GM23248 (cell line): ENCODE measurements at places on chromosomes 4 and X. TPM values are rescaled to one million over a fixed set of nuclear protein-coding genes. Genes with fewer than 3 reads are reported as not detected.

- DNase-seq: no peak
These were observed 21.9 kb upstream of the ADH4 start for GRCh38 chr4:99165978-99166377.

DNA sequence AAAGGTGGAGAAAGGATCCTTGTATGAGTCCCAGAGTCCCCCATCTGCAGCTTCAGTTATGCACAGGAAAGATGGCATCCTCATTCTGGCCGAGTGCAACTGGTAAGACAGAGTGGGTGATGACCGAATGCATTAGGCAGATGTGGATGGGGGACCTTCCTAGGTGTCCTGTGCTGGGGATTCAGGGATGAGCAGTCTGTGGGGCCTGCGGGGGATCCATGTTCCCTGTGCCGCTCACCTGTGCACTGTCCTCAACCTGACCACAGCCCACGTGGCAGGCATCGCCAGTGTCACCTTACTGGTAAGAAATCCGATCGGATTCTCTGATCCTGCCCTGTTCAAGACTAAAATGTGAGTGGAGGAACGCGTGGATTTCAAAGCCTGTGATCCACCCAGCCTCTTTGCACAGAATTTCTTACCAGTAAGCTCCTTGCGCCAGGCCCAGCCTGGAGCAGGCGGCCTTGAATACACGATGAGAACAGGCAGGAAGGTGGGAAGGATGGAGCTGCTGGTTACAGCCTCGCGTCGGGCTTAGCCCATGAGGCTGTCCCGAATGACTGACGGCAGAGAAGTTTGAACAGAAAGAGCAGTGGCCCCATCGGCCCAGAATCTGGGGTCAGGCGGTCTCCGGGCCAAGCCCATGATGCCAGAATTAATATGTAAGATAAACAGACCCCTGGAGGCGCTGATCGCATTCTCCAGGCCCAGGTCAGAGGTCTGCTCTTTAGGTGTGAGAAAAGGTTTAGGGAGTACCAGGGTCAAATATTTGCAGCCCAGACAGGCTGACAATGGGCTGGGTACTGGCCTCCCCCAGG lies 56.5 kb downstream of the CPZ start:
- no peak for DNase-seq

DNA sequence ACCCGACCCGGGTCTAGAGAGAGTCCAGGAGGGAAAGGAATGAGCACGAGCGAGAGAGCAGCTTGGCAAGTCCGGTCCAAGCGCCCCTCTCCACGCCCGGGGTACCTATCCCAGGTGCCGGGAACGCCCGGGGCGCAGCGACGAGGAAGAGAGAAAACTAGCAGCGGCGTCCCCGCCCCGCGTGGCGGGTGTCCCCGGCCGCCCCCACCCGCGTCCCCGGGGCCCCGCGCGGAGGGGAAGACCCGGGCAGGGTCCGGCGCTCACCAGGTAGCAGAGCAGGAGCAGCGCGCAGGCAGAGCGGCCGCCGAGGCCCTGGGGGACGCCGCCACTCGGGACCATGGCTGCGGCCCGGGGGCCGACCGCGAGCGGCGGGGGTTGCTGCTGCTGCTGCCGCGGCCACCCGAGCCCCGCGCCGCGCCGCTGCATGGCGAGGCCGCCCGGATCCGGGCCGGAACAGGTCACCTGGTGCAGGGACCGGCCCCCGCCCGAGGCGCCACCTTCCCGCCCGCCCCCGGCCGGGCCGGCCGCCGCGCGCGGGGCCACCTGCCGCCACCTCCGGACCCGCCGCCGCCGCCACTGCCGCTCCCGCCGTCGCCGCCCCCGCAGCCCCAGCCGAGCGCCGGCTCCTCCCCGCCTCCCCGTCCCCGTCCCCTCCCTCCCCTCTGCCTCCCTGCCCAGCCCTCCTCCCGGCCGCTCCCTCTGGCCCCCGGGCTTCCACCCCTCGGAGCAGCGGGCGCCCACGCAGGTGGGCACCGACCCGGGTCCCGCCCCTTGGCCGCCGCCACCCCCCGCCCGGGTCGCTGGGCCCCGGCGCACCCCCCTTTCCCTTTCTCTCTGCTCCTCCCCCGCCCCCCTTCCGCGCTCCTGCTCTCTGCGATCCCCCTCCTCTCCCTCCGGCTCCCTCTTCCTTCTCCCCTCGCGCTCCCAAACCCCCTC lies at the start of gene SEL1L3:
TSS of gene SEL1L3 (minus strand) at position 578 of the 936 bp plus-strand sequence. CDS start at position 426, 152 bp downstream.
- peak; percentile 54 for DNase-seq

DNA sequence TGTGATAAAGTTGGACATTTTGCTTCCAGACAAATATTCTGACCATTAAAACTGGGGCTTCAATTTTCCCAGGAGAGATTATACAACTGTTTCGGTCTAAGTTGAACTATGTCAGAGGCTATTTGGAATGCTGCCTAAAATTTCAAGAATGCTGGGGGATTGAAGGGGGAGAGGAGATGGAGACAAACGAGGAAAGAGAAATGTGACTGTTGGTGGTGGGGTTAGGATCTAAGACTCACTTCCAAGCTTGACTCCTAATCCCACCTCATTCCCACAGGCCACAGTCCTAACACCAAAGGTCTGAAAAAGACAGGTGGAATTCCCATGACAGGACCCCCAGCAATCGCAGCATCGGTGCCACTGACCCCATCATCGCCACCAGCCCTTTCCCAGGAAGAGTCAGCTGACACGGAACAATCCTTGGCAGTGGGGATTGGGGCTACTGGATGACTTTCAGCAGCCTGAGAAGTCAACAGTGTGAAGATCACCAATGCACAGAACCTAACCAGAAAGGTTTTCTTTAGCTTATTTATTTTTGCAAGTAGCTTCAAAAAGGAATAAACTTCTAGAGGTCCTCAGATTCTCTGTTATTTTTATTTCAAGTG lies 74.0 kb upstream of the PRSS48 start:
- DNase-seq: no peak

DNA sequence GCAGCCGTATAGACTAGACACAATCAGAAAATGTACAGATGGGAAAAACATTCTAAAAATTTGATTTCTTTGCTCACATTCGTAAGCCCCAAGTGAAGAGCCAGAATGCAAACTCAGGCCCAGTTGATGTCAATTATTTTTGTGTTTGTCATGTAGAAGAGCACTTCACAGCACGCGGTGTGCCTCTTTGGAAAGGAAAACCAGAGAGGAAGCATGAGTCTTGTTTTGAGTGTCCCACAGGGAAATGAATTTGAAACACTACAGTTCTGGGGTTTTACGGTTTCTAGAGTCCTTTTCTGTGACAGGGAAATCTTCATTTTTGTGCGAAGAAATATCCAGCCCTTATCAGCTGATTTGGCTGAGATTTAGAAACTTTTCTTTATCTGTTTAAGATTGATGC lies 554.6 kb upstream of the BOD1L1 start:
- DNase-seq: no peak

GRCh38 chr4:169854090-169854489 lies 96.3 kb upstream of the HPF1 start:
- DNase-seq: no peak

GRCh38 chr4:38092701-38093100 lies 132.5 kb downstream of the PTTG2 start:
- peak; percentile 71 for DNase-seq

GRCh38 chr4:57437649-57438048 lies 327.5 kb upstream of the IGFBP7 start:
- no peak for DNase-seq

GRCh38 chrX:129718676-129719075 lies 20.1 kb upstream of the XPNPEP2 start:
- DNase-seq: no peak

DNA sequence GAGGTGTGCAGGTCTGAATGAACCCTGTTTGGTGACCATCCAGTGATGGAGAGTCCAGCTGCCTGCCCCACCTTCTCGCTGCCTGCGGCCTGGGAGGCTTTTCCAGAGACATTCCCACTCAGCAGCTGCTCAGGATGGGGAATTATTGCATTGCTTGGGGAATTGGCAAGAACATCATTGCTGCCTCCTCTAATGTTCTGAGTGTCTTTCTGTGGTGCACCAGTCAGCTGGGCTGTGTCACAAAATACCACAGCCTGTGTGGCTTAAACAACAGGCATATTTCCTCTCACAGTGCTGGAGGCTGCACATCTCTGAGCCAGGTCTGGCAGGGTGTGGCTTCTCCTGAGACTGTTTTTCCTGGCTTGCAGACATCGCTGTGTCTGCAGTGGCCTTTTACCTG lies 86.8 kb upstream of the AFAP1 start:
- DNase-seq: no peak

DNA sequence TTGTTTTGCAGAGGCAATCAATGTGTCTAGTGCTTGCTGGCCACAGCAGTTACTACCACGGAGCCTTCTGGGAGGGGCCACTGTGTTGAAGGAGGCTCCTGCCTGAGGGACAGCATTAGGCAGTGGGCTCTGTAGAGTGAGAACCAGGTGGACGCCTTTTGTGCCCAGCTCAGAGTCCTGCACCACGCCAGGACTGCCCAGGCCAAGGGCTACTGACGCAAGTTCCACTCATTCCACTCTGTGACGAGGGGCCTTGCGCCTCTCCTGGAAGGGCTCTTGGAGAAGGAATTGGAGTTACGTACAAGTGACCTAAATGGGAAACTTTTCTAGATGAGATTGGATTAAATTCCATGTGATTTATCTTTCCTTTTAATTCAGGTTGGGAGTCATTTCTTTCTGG lies 102.8 kb upstream of the MAGEE2 start:
- DNase-seq: no peak

GRCh38 chr4:81257021-81257420 lies 42.0 kb upstream of the PRKG2 start:
- DNase-seq: peak; percentile 56

GRCh38 chr4:158410272-158410671 lies 111.4 kb upstream of the RXFP1 start:
- peak; percentile 49 for DNase-seq

DNA sequence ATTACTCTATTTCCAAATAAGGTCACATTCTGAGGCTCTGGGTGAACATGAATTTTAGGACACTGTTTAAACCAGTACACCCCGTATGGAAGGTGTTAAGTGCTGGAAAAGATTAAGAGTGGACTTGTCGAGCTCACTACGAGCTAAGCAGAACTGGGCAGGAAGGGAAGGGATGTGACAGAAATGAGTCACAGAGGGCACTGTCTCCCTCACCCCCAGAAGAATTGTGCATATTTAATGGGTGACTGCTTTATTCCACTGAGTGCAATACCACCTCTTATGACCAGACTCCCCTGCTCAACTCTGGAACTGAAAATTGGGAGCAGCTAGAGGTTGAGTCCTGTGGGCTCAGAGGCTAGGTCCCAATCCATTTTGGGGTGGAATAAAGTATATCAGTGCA lies 187.4 kb upstream of the RPS6KA3 start:
- DNase-seq: peak; percentile 69

DNA sequence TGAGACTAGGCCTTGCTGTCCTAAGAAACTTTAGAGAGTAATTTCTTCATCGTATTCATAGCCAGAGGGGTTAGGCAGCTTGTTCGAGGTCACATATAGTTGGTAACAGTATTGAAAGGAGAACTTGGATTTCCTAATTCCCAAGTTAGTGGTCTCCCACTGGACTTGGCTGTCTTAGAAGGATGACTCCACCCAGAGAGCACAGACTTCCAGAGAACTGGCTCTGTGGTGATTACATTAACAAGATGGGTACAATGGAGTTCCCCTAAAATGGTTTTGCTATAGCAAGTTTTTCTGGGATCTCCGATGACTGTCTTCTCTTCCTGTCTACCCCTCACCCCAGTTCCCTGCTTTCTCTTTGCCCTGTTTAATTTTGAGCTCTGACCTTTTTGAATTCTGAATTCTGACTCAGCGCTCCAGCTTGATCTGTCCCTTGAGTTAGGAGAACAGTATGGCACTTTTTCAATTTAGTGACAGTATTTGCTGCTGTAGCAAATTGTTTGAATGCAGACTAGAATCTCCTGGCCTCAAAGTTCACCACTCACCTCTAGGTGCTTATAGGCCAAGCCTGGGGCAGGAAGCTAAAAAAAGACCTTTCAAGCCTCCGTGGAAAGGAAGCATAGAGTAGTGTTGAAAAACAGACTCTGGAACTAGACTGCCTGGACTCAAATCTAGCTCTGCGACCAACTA lies 6.9 kb downstream of the MSN start:
- peak; percentile 51 for DNase-seq

DNA sequence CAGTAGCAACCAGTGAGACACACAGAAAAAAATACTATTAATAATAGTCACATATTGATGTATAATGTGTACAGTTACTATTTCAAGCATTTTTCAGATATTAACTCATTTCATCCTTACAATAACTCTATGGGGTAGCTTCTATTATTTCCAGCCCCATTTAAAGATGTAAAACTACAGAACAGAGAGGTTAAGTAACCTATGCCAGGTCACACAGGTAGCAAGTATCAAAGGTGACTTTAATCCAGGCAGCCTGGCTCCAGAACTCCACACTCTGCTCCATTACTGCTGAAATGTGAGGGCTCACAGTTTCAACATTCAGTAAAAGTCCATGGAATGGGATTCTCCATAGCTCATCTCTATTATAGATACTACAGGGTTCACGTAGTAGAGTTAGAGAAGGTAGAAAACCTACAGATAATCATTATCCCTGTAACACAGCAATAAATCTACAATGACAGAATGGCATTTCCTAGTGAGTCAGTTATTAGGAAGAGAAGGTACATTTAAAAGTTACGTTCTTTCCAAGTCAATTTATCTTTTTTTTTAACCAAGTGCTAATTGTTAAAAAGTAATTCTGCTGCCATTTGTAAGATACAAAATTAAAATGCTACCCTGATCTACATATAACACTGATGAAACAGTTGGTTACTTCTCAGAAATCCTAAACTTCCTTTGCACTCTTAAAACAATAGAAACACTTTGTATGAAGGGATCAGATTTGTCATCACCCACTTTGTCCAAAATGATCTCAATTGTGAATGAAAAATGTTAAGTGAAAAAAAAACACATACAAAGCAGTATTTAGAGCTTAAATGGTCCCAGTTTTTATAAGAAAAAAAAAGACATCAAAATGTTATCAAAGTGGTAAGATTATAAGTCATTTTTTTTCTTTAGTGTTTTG lies 18.7 kb downstream of the RELL1 start:
- DNase-seq: peak; percentile 9

- DNase-seq: no peak
These were observed 30.9 kb upstream of the CCDC110 start for GRCh38 chr4:185502386-185502785.

DNA sequence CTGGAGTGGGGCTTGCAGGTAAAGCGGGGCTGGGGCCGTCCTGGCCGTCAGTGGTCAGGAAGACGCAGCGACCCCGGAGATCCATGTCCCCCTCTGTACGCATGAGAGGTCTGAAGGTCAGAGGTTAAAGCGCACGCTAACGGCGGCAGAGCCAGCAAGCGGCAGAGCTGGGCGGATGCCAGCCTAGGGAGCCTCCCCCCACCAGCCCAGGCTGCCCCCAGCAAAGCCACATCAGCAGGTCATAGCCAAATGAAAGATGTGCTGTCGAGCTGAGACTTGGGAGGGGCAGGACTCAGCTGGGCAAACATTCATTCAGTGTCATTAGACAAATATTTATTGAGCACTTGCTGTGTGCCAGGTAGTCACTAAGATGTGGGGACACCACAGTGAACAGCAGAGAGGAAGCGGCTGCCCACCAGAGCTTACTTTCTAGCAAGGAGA lies 593 bp upstream of the JAKMIP1 start:
- DNase-seq: no peak

Gene ADGRG2
- total RNA-seq: under 0.01 TPM in 1 of 2 replicates, not detected in the other

Gene AFM
- not detected in 2 replicates for total RNA-seq

Gene SASH3
- not detected in 2 replicates for total RNA-seq

Gene TCEAL6
- not detected in 2 replicates for total RNA-seq

Gene BLTP1
- 41.7 and 62.7 TPM in 2 replicates for total RNA-seq

Gene KDM5C
- total RNA-seq: 66.9 and 68.7 TPM in 2 replicates

Gene SPANXA2
- not detected in 2 replicates for total RNA-seq

Gene CEP44
- total RNA-seq: 8.1 and 17.6 TPM in 2 replicates

Gene TMSB15A
- 1.0 and 1.4 TPM in 2 replicates for total RNA-seq

Gene TKTL2
- not detected in 2 replicates for total RNA-seq
